Fibroblast of skin of left biceps (primary cell): ENCODE measurements at places on chromosomes 16 and 17.

DNA sequence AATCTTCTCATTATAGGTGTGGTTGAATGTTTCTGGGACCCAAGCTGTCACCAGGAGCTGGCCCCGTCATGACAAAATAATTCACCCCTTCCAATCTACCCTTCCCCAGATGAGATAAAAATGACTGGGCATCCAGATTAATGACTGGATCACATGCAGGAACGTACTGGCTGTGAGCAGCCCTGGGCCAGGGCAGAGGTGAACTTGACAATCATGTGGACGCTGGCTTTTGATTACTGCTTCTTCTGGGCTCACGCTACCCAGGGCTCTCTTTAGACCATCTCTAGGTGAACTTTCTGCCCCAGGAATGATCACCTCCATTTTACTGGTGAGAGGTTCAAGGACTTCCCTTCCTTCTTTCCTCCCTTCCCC is 18.3 kb downstream of the CBX4 start:
- no peak for DNase-seq

DNA sequence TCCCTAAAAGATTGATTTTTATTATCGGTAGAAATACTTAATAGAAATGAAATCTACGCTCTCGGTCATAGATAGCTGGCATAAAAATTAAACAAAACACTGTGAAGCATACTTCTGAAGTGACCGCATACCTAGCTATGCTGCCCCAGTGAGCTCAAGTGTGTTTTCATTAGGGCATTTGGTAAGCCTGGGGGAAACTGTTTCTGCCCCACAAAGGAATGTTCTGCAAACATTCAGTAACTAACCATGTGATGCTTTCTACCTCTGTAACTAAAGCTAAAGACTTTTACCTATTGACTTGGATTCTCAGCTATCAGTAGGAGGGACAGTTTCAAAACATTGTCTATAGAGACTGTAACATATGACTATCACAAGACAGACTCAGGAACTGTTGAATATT is 93.5 kb upstream of the HSBP1 start:
- DNase-seq: no peak

DNA sequence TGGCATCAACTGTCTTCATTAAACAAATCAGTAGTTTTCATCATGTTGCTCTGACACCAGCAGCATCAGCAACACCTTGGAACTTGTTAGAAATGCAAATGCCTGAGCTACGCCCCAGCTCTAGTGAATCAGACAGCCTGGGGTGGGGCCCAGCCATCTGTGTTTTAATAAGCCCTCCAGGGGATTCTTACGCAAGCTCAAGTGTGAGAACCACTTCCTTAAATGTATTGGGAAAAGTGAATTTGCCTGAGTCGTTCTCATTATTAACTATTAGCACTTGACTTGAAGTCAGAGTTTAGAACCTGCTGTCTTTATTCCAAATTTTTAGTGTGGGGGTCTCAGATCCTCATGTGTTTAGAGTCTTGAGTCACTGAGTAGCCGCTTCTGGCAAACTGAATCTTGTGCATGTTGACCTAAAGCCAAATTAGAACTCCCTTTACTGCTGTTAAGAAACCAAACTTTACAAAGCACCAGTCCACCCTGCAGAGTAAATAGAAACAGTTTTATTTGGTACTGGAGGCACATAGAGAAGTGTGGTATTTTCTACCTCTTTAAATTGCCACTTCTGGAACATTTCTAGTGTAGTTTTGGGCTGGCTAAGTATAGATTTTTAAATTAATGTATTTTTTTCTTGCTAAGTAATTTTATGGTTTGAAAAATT is 137.4 kb upstream of the COX10 start:
- DNase-seq: peak; percentile 52

- no peak for DNase-seq
Measured at GRCh38 chr16:6726621-6727020, 606.0 kb upstream of the RBFOX1 start.

DNA sequence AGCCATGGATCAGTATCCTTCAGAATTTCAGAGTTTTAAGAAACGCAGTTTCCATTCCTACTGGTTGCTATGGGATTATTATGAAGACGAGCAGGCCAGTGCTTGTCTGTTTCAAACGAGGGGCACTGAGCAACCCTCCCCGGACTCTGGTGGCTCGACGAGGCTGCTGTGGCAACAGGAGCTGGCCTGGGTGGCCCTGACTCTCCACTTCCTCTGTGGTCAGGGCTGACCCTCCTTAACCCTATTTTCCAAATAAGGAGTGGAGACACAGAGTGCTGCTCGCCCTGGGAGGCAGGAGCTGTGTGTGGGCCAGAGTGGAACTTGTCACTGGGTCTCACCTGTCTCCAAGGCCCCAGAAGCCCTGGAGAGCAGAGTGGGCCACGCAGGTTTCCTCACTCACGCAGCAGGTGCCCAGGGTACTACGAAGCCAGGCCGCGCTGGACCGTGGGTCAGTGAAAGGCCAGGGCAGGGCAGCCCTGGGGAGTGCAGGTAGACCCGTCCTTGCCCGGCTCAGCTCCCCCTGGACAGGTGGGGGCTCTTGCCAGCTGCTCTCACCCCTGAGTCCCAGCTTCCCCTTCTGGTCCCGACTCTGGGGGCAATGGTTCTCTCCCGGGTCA is 3.3 kb downstream of the GALNS start:
- DNase-seq: no peak

DNA sequence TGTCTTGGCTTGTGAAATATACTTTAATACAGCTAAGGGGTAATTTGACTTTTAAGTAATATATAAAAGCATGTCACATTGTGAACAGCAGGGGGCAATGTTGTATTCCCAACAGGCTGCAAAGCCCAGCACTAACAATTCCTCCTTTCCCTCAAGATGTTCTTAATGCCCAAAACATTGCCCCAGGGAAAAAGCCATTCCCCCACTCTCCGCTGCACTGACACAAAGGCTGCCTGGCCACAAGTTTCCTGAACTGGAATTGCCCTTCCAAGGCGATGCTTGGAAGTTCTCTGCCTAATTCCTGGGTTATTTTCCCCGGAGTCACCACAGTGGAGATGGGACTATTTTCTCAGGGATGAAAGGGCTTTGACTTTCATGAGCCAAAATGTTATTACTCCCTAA is 27.2 kb downstream of the CLEC16A start:
- DNase-seq: peak; percentile 68

DNA sequence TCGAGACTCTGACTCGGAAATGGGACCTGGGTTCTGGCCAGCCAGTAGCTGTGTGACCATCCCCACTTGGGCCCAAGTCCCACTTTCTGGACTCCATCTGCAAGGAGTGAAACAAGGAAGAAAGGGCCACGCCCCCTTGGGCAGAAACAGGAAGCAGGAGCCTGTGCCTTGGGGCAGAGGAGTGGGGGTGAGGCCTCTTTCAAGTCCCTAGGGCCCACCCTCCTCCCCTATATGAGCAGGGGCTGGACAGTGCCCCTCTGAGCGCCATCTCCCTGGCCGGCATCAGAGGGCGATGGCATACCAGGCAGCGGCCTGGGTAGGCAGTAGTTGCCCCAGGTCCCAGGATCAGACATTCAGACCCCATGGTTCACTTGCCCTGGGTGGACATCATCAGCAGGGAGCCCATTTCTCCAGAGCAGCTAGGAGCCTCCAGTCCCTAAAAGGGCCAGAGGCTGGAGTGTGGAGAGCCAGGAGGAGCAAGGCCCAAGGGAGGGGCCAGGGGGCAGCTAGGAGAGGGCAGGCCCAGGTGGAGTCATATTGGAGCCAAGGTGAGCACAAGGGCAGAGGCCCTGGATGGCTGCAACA is 7.1 kb downstream of the BCAR1 start:
- no peak for DNase-seq

GRCh38 chr16:66093191-66093590 is 273.3 kb upstream of the CDH5 start:
- DNase-seq: peak; percentile 68

GRCh38 chr17:7308625-7309433 is 1.4 kb downstream of the EIF5A start:
- peak; percentile 36 for DNase-seq

- no peak for DNase-seq
Measured at GRCh38 chr16:82454566-82454965, 172.2 kb upstream of the CDH13 start.

GRCh38 chr17:39952680-39953470 is 9.9 kb upstream of the GSDMA start:
- peak; percentile 79 for DNase-seq

DNA sequence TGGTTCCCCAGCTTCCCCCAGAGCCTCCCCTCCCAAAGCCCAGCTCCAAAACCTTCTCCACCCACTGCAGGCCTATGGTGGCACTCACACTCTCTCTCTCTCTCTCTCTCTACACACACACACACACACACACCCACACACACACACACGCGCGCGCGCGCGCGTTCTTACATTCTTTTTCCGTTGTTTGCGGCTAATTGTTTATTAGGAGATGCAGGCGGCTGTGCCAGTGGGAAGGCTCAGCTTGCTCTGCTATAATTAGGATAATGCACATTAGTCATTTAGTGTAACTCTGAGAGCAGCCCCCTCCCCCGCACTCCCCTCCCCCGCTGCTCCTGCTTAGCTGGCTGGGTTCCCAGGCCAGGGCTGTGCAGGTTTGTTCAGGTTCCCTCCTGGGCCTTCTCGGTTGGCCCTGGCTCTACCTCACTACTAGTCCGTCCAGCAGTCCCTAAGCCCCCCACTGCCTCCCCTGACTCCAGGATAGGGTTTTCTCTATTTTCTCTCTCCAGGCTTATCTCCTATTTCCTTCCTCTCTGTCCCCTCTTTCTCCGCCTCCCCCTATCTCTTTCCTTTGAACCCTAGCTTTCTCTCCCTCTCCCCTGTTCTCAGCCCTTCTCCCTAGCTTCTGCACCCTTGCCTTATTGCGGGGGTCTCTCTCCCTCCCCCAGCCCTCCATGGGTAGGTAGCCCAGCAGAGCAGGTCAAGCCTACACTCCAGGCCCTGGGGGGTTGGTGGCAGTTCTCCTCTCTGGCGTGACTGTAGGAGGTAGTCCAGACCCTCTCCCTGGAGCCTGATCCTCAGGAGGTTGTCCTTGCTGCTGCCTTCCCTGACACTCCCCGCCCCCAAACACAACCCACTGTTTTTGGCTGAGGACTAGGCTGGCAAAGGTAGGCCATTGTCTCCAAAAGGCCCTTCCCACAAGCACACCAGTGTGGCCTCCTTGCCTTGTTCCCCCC is 34.0 kb downstream of the TMEM132E start:
- no peak for DNase-seq

DNA sequence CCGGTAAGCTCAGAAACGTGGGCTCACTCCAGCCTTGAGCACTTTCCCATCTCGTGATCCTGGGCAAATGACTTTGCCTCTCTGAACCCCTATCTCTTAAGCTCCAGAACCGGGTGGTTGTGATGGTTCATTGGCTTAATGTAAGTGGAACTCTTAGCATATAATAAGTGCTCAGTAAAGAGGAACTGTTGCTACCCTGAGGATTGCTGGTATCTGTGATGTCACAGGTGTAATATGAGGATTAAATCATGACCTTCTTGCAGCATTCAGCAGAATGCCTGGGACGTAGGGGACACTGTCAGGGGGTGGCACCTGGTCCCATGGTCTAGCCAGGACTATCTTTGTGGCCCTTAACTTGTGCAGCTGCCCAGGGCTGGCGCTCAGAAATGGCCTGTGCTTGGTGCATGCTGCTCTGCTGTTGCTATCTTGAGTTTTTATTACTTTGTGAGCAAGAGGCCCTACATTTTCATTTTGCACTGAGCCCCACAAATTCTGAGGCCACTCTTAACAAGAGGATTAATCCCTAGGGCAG is 68.8 kb downstream of the SREBF1 start:
- no peak for DNase-seq

DNA sequence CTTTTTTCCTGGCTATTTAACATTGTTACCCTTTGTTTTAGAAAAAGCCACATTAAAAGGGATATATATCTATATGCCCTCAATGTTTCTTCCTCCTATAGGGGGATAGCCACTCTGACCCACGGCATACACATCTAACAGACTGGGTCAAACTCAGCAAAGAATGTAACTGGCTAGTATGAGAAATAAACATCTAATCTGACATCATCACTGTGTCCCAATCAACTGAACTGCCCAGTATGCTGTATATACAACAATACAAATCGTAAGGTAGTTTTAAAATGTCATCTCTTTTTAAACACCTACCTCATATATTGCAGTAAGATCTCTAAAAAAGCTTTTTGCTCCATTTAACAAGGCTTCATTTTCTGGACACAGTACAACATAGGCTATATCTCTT is 39.9 kb upstream of the INTS2 start:
- DNase-seq: no peak

DNA sequence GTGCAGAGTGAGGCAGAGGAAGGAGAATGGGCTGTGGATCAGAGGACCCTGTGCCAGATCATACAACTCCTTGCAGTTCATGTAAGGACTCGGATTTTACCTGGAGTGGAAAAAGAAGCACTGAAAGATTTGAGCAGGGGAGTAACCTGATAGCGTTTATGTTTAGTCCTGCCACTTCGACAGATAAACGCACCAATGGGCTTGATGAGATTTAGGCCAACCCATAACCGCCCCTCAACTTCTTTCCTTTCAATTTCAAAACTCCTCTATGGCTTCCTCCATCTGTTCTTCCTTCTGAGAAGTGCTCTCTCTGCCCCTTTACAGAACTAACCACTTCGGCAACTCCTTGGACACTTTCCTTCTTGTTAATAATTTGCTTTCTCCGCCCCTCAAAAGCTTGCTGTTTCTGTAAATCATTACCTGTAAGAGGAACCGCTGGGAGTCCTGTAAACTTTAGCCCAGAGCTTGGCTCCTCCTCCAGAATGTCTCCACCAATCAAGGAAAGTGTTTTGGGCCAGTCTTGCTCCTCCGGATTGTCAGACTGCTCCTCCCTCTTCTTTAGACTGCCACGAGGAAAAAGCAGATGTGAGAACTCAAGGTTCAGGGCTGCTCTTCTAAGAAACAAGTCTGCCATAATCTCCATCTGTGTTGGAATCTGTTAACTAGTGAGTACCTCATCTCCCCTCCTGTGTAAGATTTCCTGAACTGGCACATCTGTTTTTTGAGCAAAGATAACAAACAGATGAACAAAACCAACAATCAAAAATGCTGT is at the start of gene ACSM3:
Gene ACSM3, plus strand, starts transcription at position 554 of the 772 bp plus-strand sequence. CDS start 6,021 bp downstream, outside the sequence.
- peak; percentile 19 for DNase-seq

- peak; percentile 28 for DNase-seq
Measured at GRCh38 chr17:32111141-32111771, 31.0 kb upstream of the RHOT1 start.

DNA sequence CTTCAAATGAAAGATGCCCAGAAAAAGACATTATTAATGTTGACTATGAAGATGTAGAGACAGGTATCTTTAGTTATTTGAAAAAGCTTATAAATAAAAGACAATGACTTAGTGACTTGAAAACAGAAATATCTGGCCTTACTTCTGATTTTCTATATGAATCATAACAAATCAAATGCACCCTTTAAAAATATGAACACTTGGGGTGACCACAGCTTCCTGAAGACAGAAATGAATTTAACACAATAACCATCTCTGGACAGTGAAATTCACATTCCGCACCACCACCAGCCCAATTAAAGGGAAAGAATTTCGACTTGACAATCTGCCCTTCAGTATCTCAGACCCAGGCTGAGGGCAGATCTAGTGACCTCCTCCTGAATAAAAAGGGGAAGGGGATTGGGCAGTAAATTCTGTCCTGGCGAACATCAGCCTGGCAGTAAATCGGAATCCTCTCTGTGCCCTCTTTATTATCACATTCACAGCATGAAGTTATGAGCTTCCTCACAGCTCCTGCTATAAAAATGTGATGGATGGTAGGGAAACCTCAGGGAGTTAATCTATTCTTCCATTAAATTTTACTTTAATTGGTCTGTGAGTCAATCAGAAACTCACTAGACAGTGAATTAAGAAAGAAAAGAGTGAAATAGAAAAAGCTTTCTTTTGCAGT is 131.5 kb downstream of the SNX11 start:
- no peak for DNase-seq

GRCh38 chr16:84199097-84199496 is 8.1 kb downstream of the ADAD2 start:
- no peak for DNase-seq

GRCh38 chr16:76854234-76854633 is 336.8 kb upstream of the MON1B start:
- no peak for DNase-seq
